ENCODE measurements at places on chromosomes 1 and 21. TPM values are rescaled to one million over a fixed set of nuclear protein-coding genes. Genes with fewer than 3 reads are reported as not detected.

GRCh38 chr1:211781260-211781659, 49.3 kb downstream of the LPGAT1 start:
- no peak for DNase-seq

DNA sequence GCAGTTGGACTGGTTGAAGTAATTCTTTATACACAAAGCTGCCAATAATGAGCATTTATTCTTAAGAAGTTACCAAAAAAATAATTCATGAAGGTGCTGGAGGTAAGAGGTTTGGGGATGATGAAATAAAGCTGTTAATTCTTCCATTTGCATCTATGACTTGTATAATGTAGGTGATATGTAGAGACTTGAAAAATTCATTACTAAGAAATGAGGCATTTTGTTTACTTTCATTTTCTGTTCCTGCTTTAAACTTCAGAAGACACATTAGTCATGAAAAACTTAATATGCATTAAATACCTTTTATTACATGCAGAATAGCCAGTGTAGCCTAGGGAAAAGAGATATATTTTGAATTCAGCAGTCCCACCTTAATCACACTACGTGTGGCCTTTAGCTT, 214.2 kb downstream of the SLC44A5 start:
- DNase-seq, result no peak

Gene HES2
- 0.47 TPM for total RNA-seq

Gene SDHC
- 44.2 TPM for total RNA-seq

GRCh38 chr1:235105051-235106043, 23.3 kb downstream of the TOMM20 start:
- peak; percentile 35 for DNase-seq

- DNase-seq, result peak; percentile 91
Measured at GRCh38 chr1:234755449-234755863, 145.5 kb upstream of the IRF2BP2 start.

DNA sequence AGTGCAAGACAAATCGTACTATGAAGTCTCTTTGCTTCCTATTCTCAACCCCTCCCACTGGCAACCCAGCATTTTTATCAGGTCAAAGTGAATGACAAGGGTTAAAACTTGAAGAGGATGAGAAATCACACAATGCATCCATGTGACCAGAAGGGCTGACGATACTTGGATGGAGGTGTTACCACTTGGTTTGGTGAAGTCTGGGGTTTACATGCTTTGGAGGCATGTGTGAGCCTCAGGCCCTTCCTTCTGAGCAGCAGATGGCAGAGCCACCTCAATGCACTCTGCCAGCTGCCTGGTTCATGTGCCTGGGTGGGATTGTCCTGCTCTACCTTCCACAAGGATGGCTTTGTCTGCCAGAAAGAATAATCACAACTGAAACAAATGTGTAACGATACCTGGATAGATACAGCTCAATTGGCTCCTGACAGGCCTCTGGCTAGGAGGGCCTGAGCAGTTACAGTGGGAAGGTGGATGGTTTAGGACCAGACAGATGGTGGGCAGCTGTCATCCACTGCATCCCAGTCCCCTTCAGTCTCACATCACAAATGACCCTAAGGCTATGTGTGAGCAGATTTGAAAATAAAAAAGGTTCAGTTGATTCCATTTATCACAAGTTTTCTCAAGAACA, 51.5 kb upstream of the CNIH3 start:
- peak; percentile 49 for DNase-seq

Gene FAM177B
- total RNA-seq, result not detected

- peak; percentile 52 for DNase-seq
Measured at GRCh38 chr1:43530483-43531106, at the start of gene PTPRF. TSS of gene PTPRF (plus strand) at chr1:43530883. CDS start at chr1:43545076, 14,193 bp downstream.

- peak; percentile 16 for DNase-seq
Measured at GRCh38 chr1:234397732-234398131, 24.5 kb downstream of the COA6 start.

Gene TRIM45
- total RNA-seq, result 4.2 TPM

DNA sequence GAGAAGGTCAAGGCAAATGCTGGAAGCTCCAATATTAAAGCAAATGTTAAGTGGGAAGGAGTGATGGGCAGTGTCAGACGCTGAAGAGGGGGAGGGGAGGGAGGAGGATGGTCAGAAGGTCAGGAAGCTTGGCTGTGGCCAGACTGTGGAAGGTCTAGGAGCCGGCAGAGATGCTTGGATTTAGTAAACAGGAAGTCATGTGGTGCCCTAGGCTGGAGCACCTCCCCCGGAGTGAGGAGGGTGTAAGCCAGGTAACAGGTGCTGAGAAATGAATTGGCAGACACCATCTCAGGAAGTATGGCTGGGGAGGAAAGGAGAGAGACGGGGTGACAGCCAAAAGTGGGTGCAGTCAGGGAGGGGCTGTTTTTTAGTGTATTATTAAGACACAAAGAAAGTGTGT, 17.7 kb downstream of the CSMD2 start:
- DNase-seq, result peak; percentile 27

- DNase-seq, result no peak
Measured at GRCh38 chr1:45658171-45658570, 28.2 kb downstream of the GPBP1L1 start.

Gene CHODL
- 0.76 TPM for total RNA-seq
